ENCODE measurements at places on chromosomes 13 and 19. TPM values are rescaled to one million over a fixed set of nuclear protein-coding genes. Genes with fewer than 3 reads are reported as not detected.

GRCh38 chr13:34465423-34465922 is 476.6 kb upstream of the NBEA start:
- H3K4me1 ChIP-seq: peaks cover 9% of the 10 kb centered on the region
- no peak for DNase-seq
- no peak overlapping the region for H3K4me3 ChIP-seq
- H3K27ac ChIP-seq: no peak overlapping the region
- H3K36me3 ChIP-seq: no peaks in the 10 kb centered on the region

GRCh38 chr19:10747674-10748073 is 29.8 kb downstream of the DNM2 start:
- H3K4me3 ChIP-seq: no peak overlapping the region
- no peaks in the 10 kb centered on the region for H3K36me3 ChIP-seq

- no peak overlapping the region for H3K4me3 ChIP-seq
Observed at GRCh38 chr19:43300876-43301765, 31.8 kb upstream of the PSG9 start.

DNA sequence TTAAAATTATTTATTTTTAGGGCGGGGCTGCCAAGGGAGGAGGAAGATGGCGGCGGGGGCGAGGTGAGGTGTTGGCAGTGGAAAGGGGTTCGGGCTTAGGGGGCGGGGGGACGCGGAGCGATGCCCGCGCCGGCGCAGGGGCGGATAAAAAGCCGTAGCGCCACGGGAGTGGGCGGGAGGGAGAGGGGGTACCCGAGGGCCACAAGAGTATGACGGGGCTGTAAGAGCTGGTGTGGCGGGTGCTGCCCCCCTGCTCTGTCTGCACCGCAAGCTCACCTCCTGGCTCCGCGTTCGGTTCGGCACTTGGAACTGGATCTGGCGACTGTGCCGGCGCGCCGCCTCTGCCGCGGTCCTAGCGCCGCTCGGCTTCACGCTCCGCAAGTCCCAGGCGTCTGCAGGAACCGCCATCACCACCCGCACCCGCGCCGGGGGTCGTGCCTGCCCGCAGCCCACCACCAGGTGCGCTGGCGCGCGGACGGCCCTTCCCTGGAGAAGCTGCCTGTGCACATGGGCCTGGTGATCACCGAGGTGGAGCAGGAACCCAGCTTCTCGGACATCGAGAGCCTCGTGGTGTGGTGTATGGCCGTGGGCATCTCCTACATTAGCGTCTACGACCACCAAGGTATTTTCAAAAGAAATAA is 265.2 kb upstream of the SGCG start:
- H3K4me3 ChIP-seq: peak overlapping the region; percentile 64
- H3K36me3 ChIP-seq: no peaks in the 10 kb centered on the region
- no peaks in the 10 kb centered on the region for H3K27me3 ChIP-seq
- no peaks in the 10 kb centered on the region for H3K4me1 ChIP-seq
- DNase-seq: peak; percentile 33

The ZNF799 gene
- 1.7 TPM for total RNA-seq

- H3K27ac ChIP-seq: no peak overlapping the region
- no peaks in the 10 kb centered on the region for H3K36me3 ChIP-seq
- DNase-seq: no peak
- no peaks in the 10 kb centered on the region for H3K27me3 ChIP-seq
- no peaks in the 10 kb centered on the region for H3K4me1 ChIP-seq
Observed at GRCh38 chr13:86591862-86592261, 792.6 kb upstream of the SLITRK6 start.

GRCh38 chr13:21086929-21087328 is 25.5 kb upstream of the LATS2 start:
- no peaks in the 10 kb centered on the region for H3K4me1 ChIP-seq
- H3K27me3 ChIP-seq: no peaks in the 10 kb centered on the region
- H3K4me3 ChIP-seq: no peak overlapping the region
- no peak for DNase-seq
- no peak overlapping the region for H3K27ac ChIP-seq

GRCh38 chr19:11264452-11265176 is 2.3 kb upstream of the DOCK6 start:
- no peaks in the 10 kb centered on the region for H3K36me3 ChIP-seq
- no peak for DNase-seq
- no peak overlapping the region for H3K27ac ChIP-seq
- H3K4me3 ChIP-seq: no peak overlapping the region
- H3K27me3 ChIP-seq: no peaks in the 10 kb centered on the region

GRCh38 chr13:46743191-46743590 is 53.8 kb downstream of the ESD start:
- H3K27ac ChIP-seq: peak overlapping the region; percentile 17
- no peak overlapping the region for H3K4me3 ChIP-seq
- no peaks in the 10 kb centered on the region for H3K36me3 ChIP-seq
- H3K27me3 ChIP-seq: no peaks in the 10 kb centered on the region

DNA sequence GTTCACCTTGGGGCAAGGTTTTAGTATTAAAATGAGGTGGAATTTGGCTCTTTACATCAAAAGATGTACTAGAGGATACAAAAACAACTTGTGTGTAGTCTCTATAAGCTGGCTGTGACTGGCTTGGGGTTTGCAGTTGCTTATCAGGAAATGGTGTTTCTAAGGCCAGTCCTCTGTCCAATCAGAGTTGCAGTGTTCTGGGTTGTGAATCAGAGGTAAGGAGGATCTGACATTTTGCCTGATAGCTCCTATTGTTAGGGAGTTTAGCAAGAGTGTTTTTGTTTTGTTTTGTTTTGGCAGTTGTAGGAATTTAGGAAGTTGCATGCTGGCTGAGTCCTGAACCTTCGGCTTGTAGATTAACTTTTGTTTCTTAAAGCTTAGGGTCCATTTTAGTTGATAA is 20.1 kb upstream of the ESD start:
- DNase-seq: no peak
- H3K4me3 ChIP-seq: no peak overlapping the region
- H3K27ac ChIP-seq: no peak overlapping the region
- no peaks in the 10 kb centered on the region for H3K36me3 ChIP-seq

DNA sequence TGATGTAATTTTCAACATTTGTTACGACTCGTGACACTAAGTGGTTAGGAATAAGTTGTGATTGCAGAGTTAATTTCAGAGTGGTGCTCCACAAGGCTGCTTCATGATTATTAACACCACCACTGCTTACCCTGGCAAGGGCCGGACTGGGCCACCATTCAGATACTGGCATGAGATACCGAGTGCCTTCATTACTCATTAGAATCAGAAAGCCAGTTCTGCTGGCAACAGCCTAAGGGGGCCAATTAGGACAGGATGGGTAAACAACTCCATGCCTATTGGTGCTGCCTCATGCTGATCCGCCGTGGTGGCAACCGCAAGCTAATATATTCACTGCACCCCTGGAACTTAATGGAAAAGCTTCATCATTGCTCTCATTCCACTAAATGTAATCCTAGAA is 575.1 kb downstream of the EFNB2 start:
- no peak for DNase-seq
- no peaks in the 10 kb centered on the region for H3K4me1 ChIP-seq
- H3K4me3 ChIP-seq: no peak overlapping the region
- no peaks in the 10 kb centered on the region for H3K36me3 ChIP-seq

The GRIN2D gene
- 6.2 TPM for total RNA-seq

The C1QTNF9B gene
- total RNA-seq: not detected

GRCh38 chr13:98559169-98559568 is 17.7 kb downstream of the STK24 start:
- H3K4me3 ChIP-seq: no peak overlapping the region
- H3K4me1 ChIP-seq: peaks cover 19% of the 10 kb centered on the region
- H3K27ac ChIP-seq: no peak overlapping the region
- H3K36me3 ChIP-seq: no peaks in the 10 kb centered on the region
- H3K27me3 ChIP-seq: no peaks in the 10 kb centered on the region

DNA sequence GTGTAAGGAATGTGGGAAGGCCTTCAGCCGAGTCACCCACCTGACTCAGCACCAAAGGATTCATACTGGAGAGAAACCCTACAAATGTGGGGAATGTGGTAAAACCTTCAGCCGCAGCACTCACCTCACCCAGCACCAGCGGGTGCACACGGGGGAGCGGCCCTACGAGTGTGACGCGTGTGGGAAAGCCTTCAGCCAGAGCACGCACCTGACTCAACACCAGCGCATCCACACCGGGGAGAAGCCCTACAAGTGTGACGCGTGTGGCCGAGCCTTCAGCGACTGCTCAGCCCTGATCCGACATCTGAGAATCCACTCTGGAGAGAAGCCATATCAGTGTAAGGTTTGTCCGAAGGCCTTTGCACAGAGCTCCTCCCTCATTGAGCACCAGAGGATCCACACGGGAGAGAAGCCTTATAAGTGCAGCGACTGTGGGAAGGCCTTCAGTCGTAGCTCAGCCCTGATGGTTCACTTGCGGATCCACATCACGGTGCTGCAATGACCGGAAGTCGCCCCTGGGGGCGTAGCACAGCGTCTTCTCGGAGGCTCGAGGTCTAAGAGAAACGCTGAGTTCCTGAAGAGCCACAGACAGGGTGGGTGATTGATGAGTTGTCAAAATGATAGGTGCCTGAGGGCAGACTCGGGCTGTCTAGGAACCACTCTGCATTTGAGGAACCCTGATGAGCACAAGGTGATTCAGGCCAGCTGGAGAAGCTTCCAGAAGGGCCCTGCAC is 12.2 kb downstream of the ZSCAN22 start:
- no peaks in the 10 kb centered on the region for H3K4me1 ChIP-seq
- H3K27me3 ChIP-seq: no peaks in the 10 kb centered on the region
- H3K27ac ChIP-seq: no peak overlapping the region
- no peaks in the 10 kb centered on the region for H3K36me3 ChIP-seq
- no peak for DNase-seq
- no peak overlapping the region for H3K4me3 ChIP-seq

The PRODH2 gene
- total RNA-seq: not detected

DNA sequence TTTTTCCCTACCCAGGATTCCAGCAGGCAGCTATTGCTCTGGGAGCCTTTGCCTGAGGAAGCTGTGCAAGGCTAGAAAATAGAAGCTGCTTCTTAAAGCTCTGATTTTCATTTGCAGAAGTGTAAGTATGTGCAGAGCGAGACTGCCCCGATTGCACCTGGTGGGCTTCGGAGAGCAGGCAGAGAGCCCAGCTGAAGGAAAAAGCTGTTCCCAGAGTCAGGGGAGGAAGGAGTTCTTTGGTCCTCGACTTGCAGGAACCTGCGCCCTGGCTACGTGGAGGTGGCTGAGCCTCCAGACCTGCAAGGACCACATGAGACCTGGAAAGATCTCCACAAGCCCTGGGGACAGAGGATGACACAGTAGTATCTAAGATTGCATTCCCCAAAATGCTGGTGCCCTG is 235.0 kb upstream of the ARGLU1 start:
- no peaks in the 10 kb centered on the region for H3K4me1 ChIP-seq
- no peaks in the 10 kb centered on the region for H3K36me3 ChIP-seq
- H3K27me3 ChIP-seq: no peaks in the 10 kb centered on the region

GRCh38 chr19:54473071-54473891 is at the start of gene CDC42EP5:
Gene CDC42EP5 (minus strand): TSS chr19:54473296. CDS start chr19:54465547, 7,749 bp downstream.
- H3K36me3 ChIP-seq: no peaks in the 10 kb centered on the region
- peaks cover 13% of the 10 kb centered on the region for H3K27me3 ChIP-seq
- peak; percentile 73 for DNase-seq
- peaks cover 14% of the 10 kb centered on the region for H3K4me1 ChIP-seq
- H3K4me3 ChIP-seq: peak within 1 kb of the TSS; percentile 52

DNA sequence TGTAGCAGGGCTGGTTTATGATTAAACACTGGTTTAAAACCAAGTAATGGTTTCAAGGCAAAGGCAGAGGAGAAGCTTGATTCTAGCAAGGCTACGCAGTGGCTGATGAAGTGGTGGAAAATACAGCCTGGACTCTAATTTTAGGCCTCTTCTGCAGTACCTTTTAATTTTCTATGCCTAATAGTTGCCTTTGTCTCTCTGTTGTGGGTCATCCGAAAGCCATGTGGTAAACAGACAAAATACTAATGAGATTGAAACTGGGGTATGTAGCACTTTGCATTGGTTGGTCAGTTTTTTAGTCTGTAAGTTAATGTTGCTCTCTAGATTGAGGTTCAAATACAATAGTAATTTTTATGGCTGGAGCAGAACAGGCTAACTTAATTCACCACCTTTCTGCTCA is 3.3 kb downstream of the LMO7 start:
- no peak for DNase-seq
- H3K4me3 ChIP-seq: peak overlapping the region; percentile 95
- H3K36me3 ChIP-seq: peaks cover 16% of the 10 kb centered on the region
- H3K27me3 ChIP-seq: no peaks in the 10 kb centered on the region

Measured in astrocyte (in vitro differentiated cells and primary cell).